ENCODE measurements at places on chromosomes 3 and 15. TPM values are rescaled to one million over a fixed set of nuclear protein-coding genes. Genes with fewer than 3 reads are reported as not detected.
A peak's percentile ranks its signal among the peaks of the same experiment; 100 is the strongest.

PLS1 gene
- total RNA-seq, result 6.6 TPM

PGBD4 gene
- 1.3 TPM for total RNA-seq

ATP13A4 gene
- total RNA-seq, result not detected

- DNase-seq, result no peak
Observed at GRCh38 chr3:102182162-102182561, 252.7 kb upstream of the ZPLD1 start.

GRCh38 chr15:75696311-75696720 lies 16.3 kb downstream of the CSPG4 start:
- DNase-seq, result no peak

DNA sequence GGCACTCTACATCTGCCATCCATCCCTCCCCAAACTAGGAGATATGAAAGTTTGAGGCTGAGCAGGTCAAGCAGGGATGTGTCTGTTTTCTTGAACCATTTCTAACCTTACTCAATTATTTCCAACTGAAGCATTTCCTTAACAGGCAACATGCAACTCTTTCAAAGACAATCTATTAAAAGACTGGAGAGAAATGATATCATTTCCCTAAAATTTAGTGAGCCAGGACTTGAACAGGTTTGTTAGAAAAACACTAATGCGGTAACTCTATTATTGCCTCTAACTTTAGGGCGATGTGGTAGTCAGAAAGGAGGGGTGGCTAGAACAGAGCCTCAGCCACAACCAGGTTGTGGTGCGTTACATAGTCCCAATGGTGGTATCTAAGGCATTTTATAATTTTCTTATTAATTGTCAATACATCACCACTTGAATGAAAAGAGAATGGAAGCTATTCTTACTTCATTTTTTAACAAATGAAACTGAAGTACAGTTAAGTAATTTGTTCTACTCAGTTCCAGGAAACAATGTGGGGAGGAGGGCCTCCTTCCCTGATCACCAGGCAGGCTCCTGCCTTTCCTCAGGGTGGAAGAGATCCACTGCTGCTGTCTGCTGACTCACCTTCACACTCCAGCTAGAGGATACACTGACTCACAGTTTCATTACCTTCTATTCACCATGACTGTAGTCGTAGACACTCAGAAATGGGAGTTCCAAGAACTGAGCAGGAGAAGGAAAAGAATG lies 22.8 kb downstream of the MYO1E start:
- peak; percentile 88 for DNase-seq

- DNase-seq, result no peak
Observed at GRCh38 chr3:65974509-65974908, 64.2 kb downstream of the MAGI1 start.

GRCh38 chr15:40157778-40158447 lies 3.0 kb upstream of the BUB1B start:
- no peak for DNase-seq

DNA sequence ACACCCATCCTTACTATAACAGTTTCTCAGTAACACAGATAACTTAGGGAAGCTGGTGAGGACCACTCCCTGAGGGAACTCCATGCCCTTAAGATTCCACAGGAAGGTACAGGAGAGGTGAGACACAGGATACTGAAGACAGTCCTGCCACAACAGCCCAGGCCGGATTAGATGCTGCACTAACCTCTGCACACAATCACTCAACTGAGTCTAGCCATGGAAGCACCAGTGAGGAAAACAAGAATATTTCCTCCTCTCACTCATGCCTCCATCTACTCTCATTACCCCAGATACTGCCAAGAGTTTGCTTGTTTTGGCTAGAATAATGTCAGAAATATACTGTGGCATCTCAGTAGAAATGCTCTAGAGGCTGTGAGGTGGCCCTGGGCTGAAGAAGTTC lies 3.7 kb downstream of the ANO10 start:
- no peak for DNase-seq

- DNase-seq, result no peak
Observed at GRCh38 chr3:5251196-5251583, 63.7 kb downstream of the EDEM1 start.

- no peak for DNase-seq
Observed at GRCh38 chr15:51260202-51260601, 78.2 kb downstream of the CYP19A1 start.

- DNase-seq, result no peak
Observed at GRCh38 chr3:2872884-2873283, 237.3 kb downstream of the IL5RA start.

GRCh38 chr3:149393345-149394160 lies 16.1 kb upstream of the TM4SF1 start:
- DNase-seq, result peak; percentile 78

DNA sequence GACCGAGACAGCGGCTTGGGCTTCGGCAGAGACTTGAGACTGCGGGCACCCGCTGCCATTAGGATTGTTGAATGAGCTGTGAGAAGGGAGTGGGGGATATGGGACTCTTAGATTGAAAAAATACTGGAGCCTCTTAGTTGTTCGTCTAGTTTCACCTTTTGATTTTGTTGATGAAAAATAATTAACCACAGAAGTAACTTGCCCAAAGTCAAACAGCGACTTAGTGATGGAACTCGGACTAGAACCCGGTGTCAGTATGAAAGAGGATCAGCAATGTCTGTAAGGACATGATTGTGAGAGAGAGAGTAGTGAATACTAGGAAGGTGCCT lies 510 bp upstream of the GOLGB1 start:
- peak; percentile 5 for DNase-seq

DNA sequence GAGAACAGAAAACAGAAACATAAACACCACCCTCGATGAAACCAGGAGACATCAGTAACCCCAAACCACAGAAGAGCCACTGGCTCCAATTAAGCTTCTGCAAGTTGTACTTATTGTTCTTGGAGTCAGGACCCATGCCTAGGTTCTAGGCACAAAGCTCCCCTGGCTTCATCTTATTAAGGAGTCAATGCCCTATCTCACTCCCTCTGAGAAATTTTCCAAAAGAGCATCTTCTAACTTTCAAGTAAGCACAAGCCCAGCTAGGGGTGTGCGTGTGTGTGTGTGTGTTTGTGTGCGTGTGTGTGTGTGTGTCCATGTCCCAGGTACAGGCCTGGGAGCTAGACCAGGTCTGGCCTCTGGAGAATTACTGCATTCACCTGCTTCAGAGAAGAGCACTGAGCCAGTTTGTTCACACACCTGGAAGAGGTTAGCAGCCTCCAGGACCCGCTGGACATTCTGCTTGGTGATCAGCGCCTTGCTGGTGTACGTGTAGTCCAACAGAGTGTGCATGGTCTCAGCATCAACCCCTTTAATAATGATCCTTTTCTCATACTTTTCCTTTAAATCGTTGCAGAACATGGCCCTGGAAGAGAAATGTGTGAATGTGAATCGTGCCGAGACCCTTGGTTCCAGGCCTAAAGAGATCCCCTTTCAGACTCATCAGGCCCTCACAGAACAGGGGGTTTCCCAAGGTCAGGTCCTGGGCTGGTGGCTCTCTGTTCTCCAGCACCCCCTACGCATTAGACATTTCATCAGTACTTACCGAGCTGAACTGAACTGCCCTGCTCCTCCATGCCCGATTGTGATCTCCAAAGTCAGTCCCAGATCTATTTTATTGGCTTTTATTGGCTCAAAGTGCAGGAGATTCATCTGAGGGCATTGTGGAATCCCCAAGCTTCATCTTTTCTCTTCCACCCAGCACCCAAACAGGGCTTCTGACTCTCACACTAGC lies 27.8 kb downstream of the KLHL6 start:
- no peak for DNase-seq

- DNase-seq, result no peak
Observed at GRCh38 chr3:191368755-191369615, 38.7 kb upstream of the UTS2B start.

DNA sequence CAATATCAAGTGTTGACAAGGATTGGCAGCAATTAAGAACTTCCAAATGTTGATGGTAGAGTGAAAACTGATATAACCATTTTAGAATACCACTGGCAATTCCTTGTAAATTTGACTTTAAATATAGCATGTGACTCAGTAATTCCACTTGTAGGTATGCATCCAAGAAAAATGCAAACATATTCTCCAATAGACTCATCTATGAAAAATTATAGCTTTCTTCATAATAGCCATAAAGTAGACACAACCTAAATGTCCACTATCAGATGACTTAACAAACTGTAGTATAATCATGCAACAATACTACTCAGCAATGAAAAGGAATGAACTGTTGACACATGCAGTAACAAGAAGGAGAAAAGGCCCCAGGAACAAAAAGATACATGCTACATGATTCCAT lies 988.1 kb downstream of the FHIT start:
- no peak for DNase-seq

DNA sequence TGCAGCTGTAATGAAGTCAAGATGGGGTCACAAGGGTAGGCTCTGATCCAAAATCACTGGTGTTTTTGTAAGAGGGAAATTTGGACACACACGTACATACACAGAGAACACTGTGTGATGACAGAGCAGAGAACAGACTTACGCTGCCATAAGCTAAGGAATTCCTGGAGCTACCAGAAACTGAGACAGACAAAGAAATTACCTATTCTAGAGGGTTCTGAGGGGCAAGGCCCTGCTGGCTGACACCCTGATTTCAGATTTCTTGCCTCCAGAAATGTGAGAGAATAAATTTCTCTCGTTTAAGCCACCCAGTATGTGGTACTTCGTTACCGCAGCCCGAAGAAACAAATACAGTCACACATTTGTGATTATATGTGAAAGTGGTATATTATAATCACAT lies 24.8 kb downstream of the CBLB start:
- DNase-seq, result no peak

DNA sequence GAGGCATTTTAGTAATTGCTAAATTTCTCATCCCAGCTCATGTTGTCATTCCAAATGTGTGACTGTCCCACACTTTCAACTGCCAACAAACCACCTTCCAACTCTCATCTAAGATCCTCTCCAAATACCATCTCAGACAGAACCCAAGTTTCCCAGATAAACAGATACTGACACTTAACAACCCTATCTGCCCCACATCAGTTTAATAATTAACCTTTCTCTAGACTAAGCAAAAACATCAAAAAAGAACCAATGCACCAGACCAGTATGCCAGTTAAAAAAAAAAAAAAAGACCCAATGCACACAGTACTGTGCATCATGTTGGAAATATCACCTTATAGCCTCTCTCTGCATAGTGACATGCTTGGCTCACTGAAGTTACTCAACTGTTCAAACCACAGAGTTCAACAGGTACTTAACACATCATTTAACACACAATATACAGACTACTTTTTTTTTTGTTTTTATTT lies 5.5 kb downstream of the SFMBT1 start:
- DNase-seq, result peak; percentile 23

DNA sequence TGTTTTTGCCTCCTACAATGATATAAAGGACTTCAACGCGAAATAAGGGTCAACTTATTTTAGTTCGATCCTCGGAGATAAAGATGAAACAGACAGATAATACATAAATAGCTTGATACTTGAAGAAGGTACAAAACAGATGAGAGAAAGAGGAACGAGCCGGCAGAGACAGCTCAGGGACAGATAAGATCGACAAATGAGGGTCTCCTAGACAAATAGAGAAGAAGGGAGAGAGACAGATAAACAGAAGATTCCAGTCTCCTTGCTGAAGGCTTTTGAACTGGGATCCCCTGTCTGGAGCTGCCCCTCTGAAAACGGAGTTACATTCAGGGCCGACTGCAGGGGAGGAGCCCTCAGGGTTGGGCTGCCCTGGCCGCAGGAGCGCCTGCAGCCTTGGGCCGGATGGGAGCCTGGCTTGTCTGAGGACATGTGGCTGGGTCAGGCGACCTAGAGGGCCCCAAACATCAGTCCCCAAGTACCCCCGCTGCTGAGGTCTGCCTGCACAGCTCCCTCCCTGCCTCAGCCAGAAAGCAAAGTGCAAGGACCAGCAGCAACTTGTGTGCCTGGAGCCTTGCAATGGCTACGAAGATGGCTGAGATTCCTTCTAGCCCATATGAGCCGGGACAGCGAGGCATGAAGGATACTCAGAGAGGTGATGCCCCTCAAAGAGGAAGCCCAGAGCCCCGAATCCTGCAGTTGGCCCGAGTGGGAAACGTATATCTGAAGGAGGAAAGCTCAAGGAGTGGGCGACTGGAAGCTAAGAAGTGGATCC lies 926 bp upstream of the SKOR1 start:
- no peak for DNase-seq

DNA sequence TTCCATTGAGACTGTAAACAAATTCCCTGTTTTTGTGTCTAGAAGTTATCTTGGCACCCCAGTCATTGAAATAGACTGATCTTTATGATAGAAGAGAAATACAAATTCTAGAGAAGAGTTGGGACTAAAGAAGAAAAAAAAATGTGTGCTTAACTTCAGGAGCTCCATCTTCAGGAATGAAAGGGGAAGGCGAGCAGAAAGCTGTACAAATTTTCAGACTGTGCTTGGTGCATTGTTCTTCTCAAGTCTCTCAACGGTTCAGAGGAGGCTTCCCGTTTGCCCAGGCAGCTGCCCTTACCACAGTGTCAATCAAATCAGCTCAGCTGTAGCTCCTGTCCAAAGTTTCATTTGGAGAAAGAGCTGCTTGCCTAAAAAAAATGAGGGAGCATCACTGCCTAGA lies 41.7 kb downstream of the OXSM start:
- DNase-seq, result peak; percentile 46

- no peak for DNase-seq
Observed at GRCh38 chr3:124639406-124640237, 90.6 kb upstream of the UMPS start.

DNA sequence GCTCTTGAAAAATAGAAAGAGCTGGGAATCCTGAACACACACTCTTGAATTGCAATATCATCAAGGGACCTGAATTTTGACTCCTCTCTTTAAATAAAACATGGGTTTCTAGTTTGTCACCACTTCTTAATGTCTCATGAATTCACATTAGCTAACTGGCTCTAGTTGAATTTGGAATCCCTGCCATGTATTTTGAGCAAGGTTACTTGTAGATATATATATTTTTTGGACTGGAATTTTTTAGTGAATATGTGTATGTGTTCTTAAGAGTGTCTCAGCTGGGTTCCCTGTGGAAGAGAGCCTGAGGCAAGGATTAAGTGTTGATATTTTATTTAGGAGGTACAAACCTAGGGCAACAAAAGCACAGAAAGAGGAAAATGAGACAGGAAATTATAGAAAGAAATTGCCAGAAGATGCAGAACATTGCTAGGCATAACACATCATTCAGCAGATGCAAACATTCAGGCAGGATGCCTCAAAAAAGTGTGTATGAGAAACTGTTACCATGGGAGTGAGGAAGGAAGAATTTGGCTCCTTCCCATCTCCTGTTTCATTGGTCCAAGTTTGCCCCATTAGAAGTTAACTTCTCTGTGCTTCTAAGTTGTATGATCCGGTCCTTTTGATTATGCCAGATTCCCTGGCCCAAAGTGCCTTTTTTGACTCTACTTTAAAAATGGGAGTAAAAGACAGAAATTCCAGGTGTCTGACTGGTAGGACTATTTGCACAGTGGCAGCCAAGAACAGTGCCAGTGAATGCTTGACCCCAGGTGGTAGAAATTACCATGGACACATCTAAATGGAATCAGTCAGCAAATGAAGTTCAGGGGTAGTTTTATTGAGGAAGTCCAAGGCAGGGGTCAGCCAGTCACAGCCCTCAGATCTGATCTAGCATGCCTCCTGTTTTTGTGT lies 253.7 kb upstream of the TGFBR2 start:
- no peak for DNase-seq

GRCh38 chr3:85426121-85426520 lies 467.3 kb downstream of the CADM2 start:
- no peak for DNase-seq

GRCh38 chr3:119436977-119437376 lies 26.4 kb downstream of the TMEM39A start:
- no peak for DNase-seq

GRCh38 chr3:122190525-122190924 lies 7.1 kb downstream of the CASR start:
- no peak for DNase-seq
